ENCODE measurements at places on chromosomes 11 and 22.

DNA sequence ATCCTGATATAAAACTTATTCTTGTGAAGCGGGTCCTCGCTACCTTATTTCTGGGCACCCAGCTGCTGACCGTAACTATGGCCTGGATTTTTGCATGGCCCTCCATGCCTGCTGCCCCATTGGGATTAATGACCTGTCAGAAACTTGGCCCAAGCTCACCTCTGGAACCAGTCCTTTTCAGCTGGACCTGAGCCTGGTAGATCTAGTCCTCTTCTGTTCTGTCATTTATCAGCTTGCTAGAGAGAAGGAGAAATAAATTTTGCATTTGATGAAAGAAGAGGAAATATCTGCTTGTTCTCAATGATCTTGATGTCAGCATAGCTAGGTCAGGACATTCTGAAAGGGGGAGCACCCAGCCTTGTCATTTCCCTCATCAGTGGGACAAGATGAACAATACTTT, 387.8 kb upstream of the LARGE1 start:
- no peak for DNase-seq

GRCh38 chr11:94786264-94787126, 18.3 kb downstream of the AMOTL1 start:
- peak; percentile 43 for DNase-seq

DNA sequence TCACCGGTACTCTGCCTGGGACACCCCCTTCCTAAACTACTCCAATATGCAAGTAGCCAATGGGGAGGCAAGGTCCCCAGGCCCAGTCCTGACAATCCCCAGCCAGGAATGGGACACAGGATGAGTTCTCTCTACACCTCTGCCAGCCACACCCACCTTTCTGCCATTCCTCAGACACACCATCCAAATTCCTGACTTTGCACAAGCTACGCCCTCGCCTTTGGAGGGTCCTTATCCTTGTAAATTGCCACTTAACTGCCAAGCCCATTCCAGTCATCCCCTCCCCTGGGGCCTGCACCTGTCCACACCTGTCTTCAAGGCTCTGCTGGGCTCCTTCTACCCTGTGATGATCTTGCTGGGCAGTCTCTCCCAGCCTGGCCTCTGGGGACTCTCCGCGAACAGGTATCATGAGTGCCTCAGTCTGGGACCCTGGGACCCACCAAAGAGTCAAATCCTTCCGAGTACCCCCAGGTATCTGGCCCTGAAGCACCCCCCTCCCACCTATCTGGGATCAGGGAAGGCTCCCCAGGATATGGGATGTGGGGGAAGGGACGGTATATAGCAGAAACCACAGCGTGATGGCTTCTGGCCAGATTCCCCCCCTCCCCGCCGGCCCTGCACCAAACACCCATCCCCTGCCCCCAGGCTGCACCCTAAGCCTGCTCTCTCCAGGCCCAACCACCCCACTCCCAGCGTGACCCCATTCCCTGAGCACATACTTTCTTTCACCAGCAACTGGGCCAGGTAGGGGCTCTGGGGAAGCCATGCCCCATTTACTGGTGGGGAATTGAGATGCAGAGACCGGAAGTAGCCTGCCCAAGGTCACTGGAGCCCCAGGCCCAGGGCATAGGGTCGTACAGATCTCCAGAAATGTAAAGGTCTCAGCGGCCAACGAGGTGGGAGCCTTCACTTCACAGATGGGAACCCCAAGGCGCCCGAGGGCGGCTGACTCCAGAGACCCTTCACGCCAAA, 806 bp downstream of the ARAP1 start:
- peak; percentile 45 for DNase-seq

- no peak for DNase-seq
Measured at GRCh38 chr22:19599626-19600243, 75.5 kb upstream of the CLDN5 start.

DNA sequence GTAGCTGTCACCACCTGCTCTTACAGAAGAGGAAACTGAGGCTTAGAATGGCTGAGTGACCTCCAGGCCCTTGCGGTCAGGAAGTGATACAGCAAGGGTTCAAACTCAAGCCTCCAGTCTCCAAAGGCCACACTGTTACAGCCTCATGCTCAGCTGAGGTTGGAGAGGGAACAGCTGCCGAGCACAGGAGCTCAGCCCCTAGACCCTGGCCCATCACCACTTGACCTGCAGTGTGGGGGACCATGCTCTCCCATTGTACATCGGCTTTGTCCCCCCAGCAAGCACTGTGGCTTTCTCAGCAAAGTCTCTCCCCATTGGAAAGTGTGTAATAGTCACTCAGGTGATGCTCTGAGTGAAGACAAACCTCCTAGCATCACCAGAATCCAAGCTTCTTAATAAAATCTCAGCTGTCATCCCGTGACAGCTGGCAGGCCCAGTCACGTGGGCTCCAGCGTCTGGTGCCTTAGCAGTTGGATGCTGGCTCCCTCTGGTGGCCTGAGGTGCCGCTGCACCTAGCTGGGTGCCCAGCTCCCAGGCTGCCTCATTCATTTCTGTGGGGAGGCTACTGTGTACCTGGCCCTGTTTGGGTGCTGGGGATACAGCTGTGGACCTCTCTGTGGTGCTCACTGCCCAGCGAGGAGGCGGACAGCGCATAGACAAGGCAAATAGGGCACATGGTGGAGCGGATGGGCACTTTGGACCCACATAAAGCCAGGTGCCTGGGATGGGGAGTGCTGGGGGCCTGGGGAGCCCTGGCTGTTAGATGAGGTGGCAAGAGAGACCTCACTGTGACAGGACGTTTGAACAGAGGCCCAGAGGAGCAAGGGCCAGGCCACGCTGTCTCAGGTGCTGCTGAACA, 19.1 kb upstream of the MYRF start:
- DNase-seq: peak; percentile 89

DNA sequence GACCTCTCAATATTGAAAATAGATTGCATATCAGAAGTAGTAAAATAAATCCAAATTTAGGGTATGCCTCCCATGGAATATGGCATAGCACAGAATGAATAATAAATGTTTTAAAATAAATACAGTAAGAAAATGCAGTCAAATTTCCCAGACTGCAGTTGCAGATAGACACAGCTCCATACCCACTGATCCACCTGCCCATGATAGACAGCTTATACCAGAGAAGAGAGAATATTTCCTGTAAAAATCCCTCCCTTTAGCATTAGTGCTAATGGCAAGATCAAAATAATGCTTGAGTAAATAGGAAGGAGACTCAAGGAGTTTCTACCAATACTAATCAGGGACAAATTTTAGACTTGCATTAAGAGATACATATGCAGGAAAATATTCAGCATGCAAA, 45.0 kb upstream of the CALCB start:
- DNase-seq: no peak
